Motor neuron (in vitro differentiated cells): ENCODE measurements at places on chromosomes 2 and 18. TPM values are rescaled to one million over a fixed set of nuclear protein-coding genes. Genes with fewer than 3 reads are reported as not detected.

The RBM45 gene
- 14.0 and 14.9 TPM in 2 replicates for total RNA-seq

The GPBAR1 gene
- 1.1 and 1.7 TPM in 2 replicates for total RNA-seq

The POU3F3 gene
- 44.7 and 46.4 TPM in 2 replicates for total RNA-seq

The C18orf54 gene
- total RNA-seq: 2.9 and 3.8 TPM in 2 replicates

The SOWAHC gene
- 3.3 and 3.5 TPM in 2 replicates for total RNA-seq

The EVA1A gene
- 7.1 and 8.0 TPM in 2 replicates for total RNA-seq

The RESP18 gene
- total RNA-seq: not detected in 2 replicates

The PDCD1 gene
- 0.20 TPM in 1 of 2 replicates, not detected in the other for total RNA-seq

The CFC1B gene
- total RNA-seq: not detected in 2 replicates

The FN1 gene
- 11.3 and 19.3 TPM in 2 replicates for total RNA-seq

The SOX11 gene
- total RNA-seq: 221 and 225 TPM in 2 replicates

The ANKRD30BL gene
- 0.06 TPM in 1 of 2 replicates, not detected in the other for total RNA-seq

The IL36G gene
- not detected in 2 replicates for total RNA-seq

The CDK15 gene
- total RNA-seq: 0.10 TPM in 1 of 2 replicates, not detected in the other

The ID2 gene
- total RNA-seq: 86.8 and 91.6 TPM in 2 replicates

The SFT2D3 gene
- 1.8 and 2.0 TPM in 2 replicates for total RNA-seq

The CYP1B1 gene
- total RNA-seq: 0.44 and 0.52 TPM in 2 replicates

The STON1 gene
- 8.9 and 9.5 TPM in 2 replicates for total RNA-seq

The CTIF gene
- total RNA-seq: 17.8 and 21.5 TPM in 2 replicates

The FAM110C gene
- total RNA-seq: 0.15 and 0.19 TPM in 2 replicates

The MFF gene
- total RNA-seq: 80.7 and 84.1 TPM in 2 replicates
